Smooth muscle cell of trachea (primary cell): ENCODE measurements at places on chromosomes 16 and 17. TPM values are rescaled to one million over a fixed set of nuclear protein-coding genes. Genes with fewer than 3 reads are reported as not detected.

The DNAAF8 gene
- 0.29 and 1.3 TPM in 2 replicates for total RNA-seq

The CACNG3 gene
- total RNA-seq, result not detected in 2 replicates

The TNFRSF17 gene
- total RNA-seq, result not detected in 2 replicates

The PSMD7 gene
- total RNA-seq, result 62.0 and 75.2 TPM in 2 replicates

The KARS1 gene
- 140 and 168 TPM in 2 replicates for total RNA-seq

The SLC35G6 gene
- not detected in 2 replicates for total RNA-seq

The EPX gene
- not detected in 2 replicates for total RNA-seq

The CCNF gene
- 5.1 and 24.0 TPM in 2 replicates for total RNA-seq

The ADAD2 gene
- total RNA-seq, result not detected in 2 replicates

The BOLA2 gene
- 13.9 and 25.5 TPM in 2 replicates for total RNA-seq

The OTOA gene
- 0.15 and 0.17 TPM in 2 replicates for total RNA-seq

The CHST5 gene
- 0.15 and 0.17 TPM in 2 replicates for total RNA-seq

The SLC12A3 gene
- not detected in 2 replicates for total RNA-seq

The MLLT6 gene
- total RNA-seq, result 23.7 and 27.6 TPM in 2 replicates

The TBC1D3I gene
- not detected in 2 replicates for total RNA-seq

The MYO15B gene
- 4.1 and 6.1 TPM in 2 replicates for total RNA-seq

The GPR142 gene
- total RNA-seq, result 1.3 TPM in 1 of 2 replicates, not detected in the other

The CDH13 gene
- total RNA-seq, result 8.0 and 11.6 TPM in 2 replicates

The CDC42EP4 gene
- total RNA-seq, result 56.6 and 82.0 TPM in 2 replicates

The KRTAP4-4 gene
- not detected in 2 replicates for total RNA-seq
